ENCODE measurements at places on chromosomes 6 and 20. TPM values are rescaled to one million over a fixed set of nuclear protein-coding genes. Genes with fewer than 3 reads are reported as not detected.

Gene C2
- 2.2 TPM for total RNA-seq

Gene C6orf132
- 1.3 TPM for total RNA-seq

Gene PSMA7
- total RNA-seq, result 357 TPM

Gene COL20A1
- total RNA-seq, result not detected

Gene POPDC3
- total RNA-seq, result not detected

Gene OGFRL1
- total RNA-seq, result 30.3 TPM

Gene CAGE1
- not detected for total RNA-seq

Gene PMEPA1
- total RNA-seq, result 1.6 TPM

Gene SLC22A7
- not detected for total RNA-seq

Gene CEP57L1
- total RNA-seq, result 10.7 TPM

Gene CCM2L
- 0.65 TPM for total RNA-seq

Gene NKAPL
- total RNA-seq, result 0.36 TPM

Gene FAM184A
- total RNA-seq, result not detected

Gene CLIC5
- total RNA-seq, result not detected

Gene TFAP2C
- total RNA-seq, result not detected

Gene LCA5
- total RNA-seq, result 3.4 TPM

Gene PLN
- total RNA-seq, result not detected

Gene CCDC170
- under 0.01 TPM for total RNA-seq
